ENCODE measurements at places on chromosomes 3 and 15. TPM values are rescaled to one million over a fixed set of nuclear protein-coding genes. Genes with fewer than 3 reads are reported as not detected.

Gene ANKUB1
- total RNA-seq = not detected

DNA sequence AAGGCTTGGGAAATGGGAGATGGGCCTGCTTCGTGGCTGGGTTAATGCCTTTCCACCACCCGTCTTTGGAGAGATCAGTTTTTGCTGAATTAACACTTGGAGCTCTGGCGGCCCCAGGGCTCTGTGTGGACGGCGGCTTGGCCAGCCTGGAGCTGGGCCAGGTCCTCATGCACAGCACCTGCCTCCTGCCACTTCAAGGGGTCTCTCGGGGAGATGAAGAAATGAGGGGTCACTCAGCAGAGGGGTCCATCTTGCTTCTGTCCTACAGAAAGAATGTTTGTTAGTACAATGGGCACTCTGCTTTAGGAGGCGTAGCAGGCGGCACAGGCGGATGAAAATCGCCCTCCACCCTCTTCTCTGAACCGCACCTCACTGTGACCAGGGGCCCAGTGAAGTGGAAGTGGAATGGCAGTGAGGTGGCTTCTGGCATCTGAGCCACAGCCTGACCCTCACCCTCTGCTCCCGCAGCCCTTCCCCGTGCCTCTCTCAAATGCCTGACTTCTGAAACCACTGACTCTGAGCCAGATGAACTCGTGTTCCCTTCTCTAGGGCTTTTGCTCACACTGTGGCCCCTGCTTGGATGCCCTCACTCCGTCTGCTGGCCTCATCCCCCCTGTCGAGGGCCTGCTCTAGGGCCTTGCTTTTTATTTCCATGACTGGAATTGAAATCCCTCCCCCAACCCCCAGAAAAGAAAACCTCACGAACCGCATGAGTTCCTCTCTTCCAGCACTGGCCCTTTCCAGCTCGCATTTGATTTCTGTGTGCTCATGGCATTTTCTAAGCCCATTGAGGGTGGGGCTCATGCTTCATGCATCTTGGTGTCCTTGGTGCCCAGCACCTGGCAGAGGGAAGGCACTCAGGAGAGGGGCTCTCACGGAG is 42.2 kb downstream of the CHDH start:
- H3K4me1 ChIP-seq = no peaks in the 10 kb centered on the region
- DNase-seq = no peak
- H3K27me3 ChIP-seq = no peaks in the 10 kb centered on the region

- no peaks in the 10 kb centered on the region for H3K36me3 ChIP-seq
- H3K27ac ChIP-seq = no peak overlapping the region
- DNase-seq = no peak
- no peaks in the 10 kb centered on the region for H3K27me3 ChIP-seq
- H3K4me1 ChIP-seq = no peaks in the 10 kb centered on the region
Observed at GRCh38 chr15:58639992-58640391, 109.5 kb downstream of the ADAM10 start.

Gene MYO5C
- total RNA-seq = 59.9 TPM

DNA sequence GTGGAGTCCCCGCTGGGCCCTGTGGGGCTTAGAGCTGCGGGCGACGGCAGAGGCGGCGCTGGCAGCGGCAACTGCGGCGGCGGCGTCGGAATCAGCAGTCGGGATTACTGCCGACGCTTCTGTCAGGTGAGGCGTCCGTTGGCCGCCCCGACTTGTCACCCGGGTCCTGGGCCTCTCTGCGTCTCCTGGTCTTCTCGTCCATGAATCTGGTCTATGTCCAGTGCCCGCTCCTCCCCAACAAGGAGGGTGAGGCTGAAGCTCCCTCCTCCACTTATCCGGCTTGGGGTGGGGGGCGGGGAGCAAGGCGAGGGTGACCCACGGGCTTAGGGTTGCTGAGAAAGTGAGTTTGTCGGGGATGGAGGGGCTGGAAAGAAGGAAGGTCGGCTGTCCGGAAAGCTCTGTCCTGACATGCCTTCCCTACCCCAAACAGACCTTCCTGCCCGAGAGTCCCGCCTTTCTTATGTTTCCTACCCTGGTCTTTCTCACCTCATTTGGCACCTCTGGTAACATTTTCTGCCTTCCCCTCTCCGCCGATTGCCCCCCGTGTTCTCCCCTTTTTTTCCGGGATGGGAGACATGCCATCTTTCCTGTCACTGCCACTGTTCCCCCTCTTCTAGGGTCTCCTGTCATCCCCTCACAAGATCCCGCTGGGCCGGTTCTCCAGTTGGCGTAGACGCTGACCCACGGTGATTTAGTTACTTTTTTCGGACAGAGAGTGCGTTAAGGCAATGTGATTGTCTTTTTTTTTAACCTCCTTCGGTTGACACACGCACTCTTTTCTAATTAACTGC is 520 bp downstream of the ZNF654 start:
- H3K27ac ChIP-seq = peak overlapping the region; percentile 98
- DNase-seq = peak; percentile 39
- no peaks in the 10 kb centered on the region for H3K27me3 ChIP-seq
- peak overlapping the region; percentile 90 for H3K4me3 ChIP-seq
- H3K36me3 ChIP-seq = no peaks in the 10 kb centered on the region

DNA sequence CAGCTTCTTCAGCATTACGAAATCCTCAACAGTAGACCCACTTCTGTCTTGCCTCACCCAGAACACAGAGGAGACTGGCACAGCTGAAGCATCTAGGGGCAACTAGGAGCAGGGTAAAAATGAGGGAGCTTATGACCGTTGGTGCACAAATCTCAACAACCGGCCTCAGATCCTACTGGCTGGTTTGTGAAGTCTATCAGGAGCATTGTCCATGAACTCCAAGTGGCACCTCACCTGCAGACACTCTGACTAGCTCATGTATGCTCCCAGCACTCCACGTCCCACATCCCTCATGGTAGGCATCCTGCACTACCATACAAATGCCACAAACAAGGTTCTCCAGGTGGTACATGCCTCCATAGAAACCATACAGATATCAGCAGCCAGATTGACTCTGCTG is 163.1 kb downstream of the TLE3 start:
- DNase-seq = no peak
- H3K27me3 ChIP-seq = no peaks in the 10 kb centered on the region
- no peak overlapping the region for H3K4me3 ChIP-seq
- no peak overlapping the region for H3K27ac ChIP-seq
- no peaks in the 10 kb centered on the region for H3K4me1 ChIP-seq

GRCh38 chr15:96300836-96301235 is 29.7 kb upstream of the NR2F2 start:
- H3K4me3 ChIP-seq = no peak overlapping the region
- no peaks in the 10 kb centered on the region for H3K36me3 ChIP-seq
- DNase-seq = no peak
- H3K27ac ChIP-seq = no peak overlapping the region
- H3K4me1 ChIP-seq = no peaks in the 10 kb centered on the region

Gene OR4F15
- not detected for total RNA-seq

GRCh38 chr15:26394801-26395200 is 378.1 kb downstream of the GABRB3 start:
- H3K27me3 ChIP-seq = no peaks in the 10 kb centered on the region
- H3K27ac ChIP-seq = no peak overlapping the region
- H3K36me3 ChIP-seq = no peaks in the 10 kb centered on the region
- H3K4me1 ChIP-seq = no peaks in the 10 kb centered on the region

- H3K4me3 ChIP-seq = no peak overlapping the region
- H3K27me3 ChIP-seq = no peaks in the 10 kb centered on the region
- no peaks in the 10 kb centered on the region for H3K4me1 ChIP-seq
- no peak overlapping the region for H3K27ac ChIP-seq
- no peaks in the 10 kb centered on the region for H3K36me3 ChIP-seq
Observed at GRCh38 chr15:63348392-63348791, 33.3 kb downstream of the CA12 start.

DNA sequence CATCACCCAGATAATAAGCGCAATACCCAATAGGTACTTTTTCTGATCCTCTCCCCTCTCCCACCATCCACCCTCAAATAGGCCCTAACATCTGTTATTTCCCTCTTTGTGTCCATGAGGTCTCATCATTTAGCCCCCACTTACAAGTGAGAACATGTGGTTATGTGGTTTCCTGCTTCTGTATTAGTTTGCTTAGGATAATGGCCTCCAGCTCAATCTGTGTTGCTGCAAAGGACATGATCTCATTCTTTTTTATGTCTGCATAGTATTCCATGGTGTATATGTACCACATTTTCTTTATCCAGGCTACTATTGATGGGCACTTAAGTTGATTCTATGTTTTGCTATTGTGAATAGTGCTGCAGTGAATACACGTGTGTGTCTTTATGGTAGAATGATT is 165.4 kb downstream of the MBNL1 start:
- H3K36me3 ChIP-seq = no peaks in the 10 kb centered on the region
- no peaks in the 10 kb centered on the region for H3K27me3 ChIP-seq
- no peak overlapping the region for H3K27ac ChIP-seq
- H3K4me3 ChIP-seq = no peak overlapping the region
- no peak for DNase-seq

DNA sequence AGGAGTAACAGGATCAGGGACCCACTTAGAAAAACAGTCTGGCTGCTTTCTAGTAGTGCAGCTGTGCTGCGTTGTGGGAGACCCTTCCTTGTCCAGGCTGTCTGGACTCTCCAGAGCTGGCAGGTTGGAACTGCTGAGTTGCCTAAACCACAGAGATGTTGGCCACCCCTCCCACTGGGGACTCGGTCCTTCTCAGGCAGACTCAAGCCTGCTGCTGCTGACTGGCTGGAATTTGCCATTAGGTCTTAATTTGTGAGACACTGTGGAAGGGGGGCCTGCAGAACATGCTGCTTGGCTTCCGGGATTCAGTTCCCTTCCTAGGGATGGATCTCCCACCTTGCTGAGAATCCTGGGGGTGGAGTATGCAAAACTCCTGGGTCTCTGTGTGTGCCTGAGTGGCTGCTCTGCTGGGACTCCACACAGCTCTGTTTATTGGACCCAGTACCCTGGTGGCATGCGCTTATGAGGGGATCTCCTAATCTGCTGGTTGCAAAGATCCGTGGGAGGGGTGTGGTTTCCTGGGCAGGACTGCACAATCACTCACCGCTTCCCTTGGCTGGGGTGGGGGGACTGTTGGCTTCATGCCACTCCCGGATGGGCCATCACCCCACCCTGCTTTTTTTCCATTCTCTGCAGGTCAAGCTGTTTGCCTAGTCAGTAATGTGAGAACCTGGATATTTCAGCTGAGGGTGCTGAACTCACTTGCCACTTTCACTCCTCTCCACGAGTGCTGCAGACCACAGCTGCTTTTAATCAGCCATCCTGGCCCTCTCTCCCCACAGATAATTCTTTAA is 150.5 kb downstream of the CFAP20DC start:
- no peaks in the 10 kb centered on the region for H3K36me3 ChIP-seq
- no peak overlapping the region for H3K27ac ChIP-seq
- no peaks in the 10 kb centered on the region for H3K4me1 ChIP-seq

Gene EEF1AKMT4
- 6.1 TPM for total RNA-seq

DNA sequence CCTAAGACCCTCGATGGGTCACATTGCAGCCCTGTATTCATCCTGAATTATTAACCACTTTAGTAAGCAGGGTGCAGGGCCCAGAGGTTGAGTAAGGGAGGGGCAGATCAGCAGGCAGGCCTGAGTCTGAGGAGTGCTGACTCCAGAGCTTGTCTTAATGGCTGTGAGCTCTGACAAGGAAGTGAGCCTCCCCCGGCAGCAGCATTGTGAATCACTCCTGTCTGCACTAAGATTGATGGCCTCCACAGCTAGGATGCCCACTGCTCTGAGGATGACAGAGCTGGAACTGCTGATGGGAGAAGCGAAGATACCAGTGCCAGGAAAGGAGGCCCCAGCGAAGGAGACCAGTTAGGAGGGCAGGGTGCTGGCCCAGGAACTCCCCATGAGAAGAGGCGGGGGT is 46.5 kb upstream of the CCDC174 start:
- H3K36me3 ChIP-seq = no peaks in the 10 kb centered on the region
- H3K27me3 ChIP-seq = peaks cover 5% of the 10 kb centered on the region
- H3K4me3 ChIP-seq = no peak overlapping the region
- no peak for DNase-seq
- H3K4me1 ChIP-seq = peaks cover 4% of the 10 kb centered on the region

GRCh38 chr3:162161595-162161994 is 665.0 kb downstream of the OTOL1 start:
- no peaks in the 10 kb centered on the region for H3K4me1 ChIP-seq
- no peaks in the 10 kb centered on the region for H3K27me3 ChIP-seq
- no peak for DNase-seq
- no peak overlapping the region for H3K4me3 ChIP-seq

DNA sequence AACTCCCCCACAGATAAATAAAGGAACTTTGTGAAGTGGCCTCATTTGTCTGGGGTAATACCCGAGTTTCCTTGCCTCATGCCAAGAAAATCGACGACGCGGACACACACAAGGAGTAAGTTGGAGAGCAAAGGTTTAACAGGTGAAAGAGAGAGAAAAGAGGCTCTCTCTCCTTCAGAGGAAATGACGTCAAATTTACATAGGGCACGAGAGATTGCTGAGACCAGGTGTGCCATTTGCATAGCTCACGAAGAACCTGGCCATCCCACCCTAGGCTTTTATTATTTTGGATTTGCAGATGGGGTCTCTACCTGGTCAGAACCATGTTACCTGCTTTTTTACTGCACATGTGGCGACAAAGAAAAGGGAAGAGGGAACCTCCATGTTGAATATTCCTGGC is 49.3 kb upstream of the IGF2BP2 start:
- no peak overlapping the region for H3K4me3 ChIP-seq
- no peaks in the 10 kb centered on the region for H3K4me1 ChIP-seq
- H3K36me3 ChIP-seq = no peaks in the 10 kb centered on the region
- no peak overlapping the region for H3K27ac ChIP-seq
- H3K27me3 ChIP-seq = no peaks in the 10 kb centered on the region

GRCh38 chr3:45597171-45597570 is 2.6 kb downstream of the LIMD1 start:
- no peak for DNase-seq
- peak overlapping the region; percentile 2 for H3K4me3 ChIP-seq
- H3K4me1 ChIP-seq = peaks cover 29% of the 10 kb centered on the region
- H3K27ac ChIP-seq = no peak overlapping the region
- no peaks in the 10 kb centered on the region for H3K36me3 ChIP-seq
- no peaks in the 10 kb centered on the region for H3K27me3 ChIP-seq

Gene ARHGEF26
- total RNA-seq = 15.4 TPM

GRCh38 chr3:99933971-99934750 is 116.5 kb downstream of the CMSS1 start:
- no peaks in the 10 kb centered on the region for H3K36me3 ChIP-seq
- DNase-seq = no peak
- H3K4me1 ChIP-seq = no peaks in the 10 kb centered on the region
- H3K27me3 ChIP-seq = no peaks in the 10 kb centered on the region

GRCh38 chr3:122716667-122717066 is 36.0 kb downstream of the PARP14 start:
- H3K27ac ChIP-seq = no peak overlapping the region
- H3K4me3 ChIP-seq = no peak overlapping the region
- no peaks in the 10 kb centered on the region for H3K27me3 ChIP-seq
- no peaks in the 10 kb centered on the region for H3K4me1 ChIP-seq
- no peaks in the 10 kb centered on the region for H3K36me3 ChIP-seq

Gene ADIPOQ
- not detected for total RNA-seq

- no peak overlapping the region for H3K27ac ChIP-seq
- no peak overlapping the region for H3K4me3 ChIP-seq
- no peaks in the 10 kb centered on the region for H3K36me3 ChIP-seq
- H3K27me3 ChIP-seq = peaks cover 34% of the 10 kb centered on the region
Observed at GRCh38 chr15:88605189-88606069, 15.7 kb upstream of the AEN start.

- H3K27me3 ChIP-seq = no peaks in the 10 kb centered on the region
- H3K4me1 ChIP-seq = no peaks in the 10 kb centered on the region
- no peak for DNase-seq
- peak overlapping the region; percentile 71 for H3K4me3 ChIP-seq
Observed at GRCh38 chr3:4493941-4494894, 1.1 kb downstream of the ITPR1 start.

GRCh38 chr3:134985864-134986715 is 191.0 kb downstream of the EPHB1 start:
- no peaks in the 10 kb centered on the region for H3K36me3 ChIP-seq
- H3K4me3 ChIP-seq = no peak overlapping the region
- no peak for DNase-seq
- no peak overlapping the region for H3K27ac ChIP-seq

GRCh38 chr3:50334339-50335075 is 6.1 kb downstream of the RASSF1 start:
- peak; percentile 77 for DNase-seq
- no peaks in the 10 kb centered on the region for H3K27me3 ChIP-seq
- no peak overlapping the region for H3K4me3 ChIP-seq

Gene MINAR1
- 0.57 TPM for total RNA-seq

Data from prostate gland (tissue), 2 donors.